ENCODE measurements at places on chromosomes 1 and 21.

GRCh38 chr21:43286196-43286595 is 117.4 kb downstream of the CRYAA start:
- DNase-seq: no peak

- no peak for DNase-seq
Observed at GRCh38 chr1:229028544-229028943, 242.4 kb upstream of the RAB4A start.

DNA sequence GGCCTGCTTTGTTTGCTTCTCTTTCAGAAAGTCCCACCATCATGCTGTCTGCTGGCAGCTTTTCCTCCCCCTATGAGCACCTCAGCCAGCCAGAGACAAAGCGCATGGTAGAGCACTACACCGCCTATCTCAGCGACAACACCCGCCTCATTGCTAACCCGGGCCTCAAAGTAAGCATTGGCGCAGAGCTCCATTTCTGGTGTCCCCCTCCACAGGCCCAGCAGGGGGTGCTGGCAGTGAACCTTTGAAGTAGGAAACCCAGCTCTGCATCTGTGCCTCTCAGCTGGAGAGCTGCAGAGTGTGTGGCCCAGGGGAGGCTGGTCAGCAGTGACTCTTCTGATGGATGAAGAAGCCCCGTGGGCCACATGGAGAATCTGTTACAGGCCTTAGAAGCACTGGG is 81.2 kb upstream of the RAVER2 start:
- DNase-seq: peak; percentile 13

GRCh38 chr1:245972476-245972875 is 534.6 kb downstream of the SMYD3 start:
- no peak for DNase-seq

DNA sequence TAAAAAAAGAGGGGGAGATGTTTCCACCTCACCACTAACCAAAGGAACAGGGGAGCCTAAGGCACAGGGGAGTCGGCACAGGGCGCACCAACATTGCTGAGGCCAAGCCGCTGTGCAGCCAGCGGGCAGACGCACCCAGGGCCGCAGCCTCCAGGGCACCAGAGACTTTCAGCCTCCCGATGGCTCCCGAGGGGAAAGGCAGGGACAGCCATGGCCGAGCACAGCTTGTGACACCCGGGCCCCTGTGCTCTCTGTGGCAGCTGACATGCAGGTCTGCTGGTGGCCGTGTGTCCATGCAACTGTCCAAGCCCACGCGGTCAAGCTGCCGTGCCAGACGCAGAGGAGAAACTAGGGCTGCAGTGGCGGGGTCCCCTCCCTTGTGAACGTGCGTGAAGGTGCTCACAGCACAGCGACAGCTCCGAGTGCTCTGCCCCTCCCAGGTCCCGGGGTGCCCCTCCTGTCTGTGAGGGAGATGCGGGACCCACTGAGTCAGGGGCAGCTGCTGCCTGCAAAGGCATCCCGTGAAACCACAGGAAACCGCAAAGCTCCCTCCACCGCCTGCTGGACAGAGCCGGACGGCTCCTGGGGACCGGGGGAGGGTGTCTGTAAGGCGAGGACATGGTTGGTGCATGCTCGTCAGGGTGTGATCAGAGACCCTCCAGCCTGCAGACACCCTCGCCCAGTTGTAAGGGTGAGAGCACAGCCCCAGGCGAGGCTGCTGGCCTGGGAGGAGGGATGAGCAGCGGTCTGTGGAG is 2.5 kb downstream of the KRTAP10-11 start:
- DNase-seq: no peak

GRCh38 chr1:54816130-54816529 is 15.0 kb upstream of the TTC22 start:
- DNase-seq: no peak

DNA sequence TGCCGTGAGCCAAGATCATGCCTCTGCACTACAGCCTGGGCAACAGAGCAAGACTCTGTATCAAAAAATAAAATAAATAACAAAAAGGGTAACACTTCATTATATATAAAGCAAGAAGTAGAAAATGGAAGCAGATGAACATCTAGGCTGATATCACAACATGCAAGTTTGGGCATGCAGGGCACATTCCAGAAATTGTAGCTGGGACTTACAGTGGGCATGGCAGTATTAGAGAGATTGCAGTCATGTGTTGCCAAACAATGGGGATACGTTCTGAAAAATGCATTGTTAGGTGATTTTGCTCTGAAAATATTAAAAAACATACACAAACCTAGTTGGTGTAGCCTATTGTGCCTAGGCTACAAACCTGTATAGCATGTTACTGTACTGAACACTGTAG is 441.0 kb upstream of the PRMT6 start:
- no peak for DNase-seq

GRCh38 chr1:171431994-171432393 is 53.3 kb upstream of the PRRC2C start:
- DNase-seq: no peak

- DNase-seq: no peak
Observed at GRCh38 chr1:65946960-65947359, 154.3 kb downstream of the PDE4B start.

DNA sequence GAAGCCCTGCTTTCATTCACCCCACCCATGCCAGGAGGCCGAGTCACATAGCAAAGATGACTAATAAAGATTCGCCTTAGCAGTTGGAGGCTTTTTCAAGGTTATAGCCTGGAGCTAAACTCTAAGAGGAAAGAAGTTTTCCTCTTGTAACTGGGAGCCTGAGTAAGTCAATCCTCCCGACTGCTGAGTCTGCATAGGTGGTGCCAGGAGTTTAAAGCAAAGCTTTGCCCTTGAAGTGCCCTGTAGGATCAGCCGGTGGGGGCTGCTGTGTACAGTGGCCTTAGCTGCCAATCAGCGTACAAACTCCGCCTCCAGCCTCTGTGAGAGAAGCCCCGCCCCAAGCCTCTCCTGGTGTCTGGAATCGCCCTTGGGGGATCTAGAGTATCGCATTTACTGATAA is 147.5 kb upstream of the SPATA6 start:
- peak; percentile 30 for DNase-seq

GRCh38 chr1:60924964-60925798 is 157.2 kb upstream of the NFIA start:
- DNase-seq: no peak

DNA sequence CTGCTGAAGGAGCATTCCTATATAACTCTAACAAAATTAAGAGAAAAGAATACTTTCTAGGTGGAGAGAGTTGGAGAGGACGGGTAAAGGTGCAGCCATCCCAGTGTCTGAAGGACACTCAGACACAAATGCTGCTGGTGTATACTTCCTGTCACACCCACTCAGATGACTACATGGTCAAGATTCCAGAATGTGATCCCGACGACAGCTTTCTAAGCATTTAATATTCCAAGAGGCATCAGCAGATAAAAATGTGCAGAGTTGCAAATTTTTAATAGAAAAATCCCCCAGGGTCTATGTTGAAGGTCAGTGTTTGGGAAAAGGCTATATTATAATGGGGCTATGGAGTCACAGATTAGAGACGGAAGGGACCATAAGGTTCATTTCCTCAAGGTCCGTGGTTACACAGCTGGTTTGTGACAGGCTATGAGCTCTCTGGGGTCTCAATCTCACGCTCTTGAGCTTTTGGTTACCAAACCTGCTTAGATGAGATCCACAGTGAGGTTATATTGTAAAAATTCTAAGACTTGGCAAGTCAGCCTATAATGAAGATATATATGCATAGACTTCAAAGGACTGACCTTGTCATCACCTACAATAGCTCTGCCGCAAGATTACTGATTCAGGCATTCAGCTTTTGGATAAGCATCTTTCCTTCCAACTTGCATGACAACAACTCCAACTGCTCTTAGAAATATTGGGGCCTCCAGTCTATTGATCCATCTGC is 35.1 kb downstream of the ZNF281 start:
- DNase-seq: peak; percentile 58

GRCh38 chr1:30852026-30852425 is 56.5 kb downstream of the SDC3 start:
- no peak for DNase-seq

DNA sequence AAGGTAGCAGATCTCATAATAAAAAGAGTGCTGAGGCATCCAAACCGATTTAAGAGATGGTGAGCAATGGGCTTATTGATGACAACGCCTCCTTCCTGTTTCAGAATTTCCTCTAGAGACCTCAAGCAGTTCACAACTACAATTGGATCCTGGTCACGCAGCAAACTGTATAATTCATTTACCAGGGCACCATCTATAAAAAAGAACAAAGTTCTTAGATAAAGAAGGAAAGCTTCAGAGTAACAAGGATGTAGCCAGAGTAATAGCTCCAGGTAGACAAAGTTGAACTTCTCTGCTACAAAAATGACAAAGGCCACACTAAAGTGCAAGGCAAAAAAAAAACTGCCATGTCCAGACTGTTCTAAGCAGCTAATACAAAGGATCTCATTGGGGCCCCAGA is 3.4 kb downstream of the AP4B1 start:
- no peak for DNase-seq

- no peak for DNase-seq
Observed at GRCh38 chr1:223152399-223152798, 9.4 kb upstream of the TLR5 start.

DNA sequence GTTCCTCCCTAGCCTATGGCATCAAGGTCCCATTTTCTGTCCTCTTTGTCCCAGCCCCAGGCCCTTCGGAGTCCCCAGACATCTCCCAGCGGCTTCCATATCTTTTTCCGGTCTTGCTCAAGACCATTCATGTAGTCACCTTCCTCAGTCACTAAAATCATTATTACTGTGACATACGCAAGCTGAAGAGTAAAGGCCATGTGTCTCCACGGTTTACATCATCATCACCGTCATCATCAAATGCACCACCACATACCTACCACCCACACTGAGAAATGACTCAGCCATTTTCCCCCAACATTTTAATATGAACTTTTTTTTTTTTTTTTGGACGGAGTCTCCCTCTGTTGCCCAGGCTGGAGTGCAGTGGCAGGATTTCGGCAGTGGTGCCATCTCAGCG is 43.4 kb downstream of the FHAD1 start:
- peak; percentile 46 for DNase-seq

- no peak for DNase-seq
Observed at GRCh38 chr1:31227891-31228568, 11.7 kb downstream of the NKAIN1 start.

GRCh38 chr1:68791800-68792199 is 294.9 kb upstream of the DEPDC1 start:
- no peak for DNase-seq

GRCh38 chr1:173356191-173356762 is 120.9 kb upstream of the PRDX6 start:
- no peak for DNase-seq

DNA sequence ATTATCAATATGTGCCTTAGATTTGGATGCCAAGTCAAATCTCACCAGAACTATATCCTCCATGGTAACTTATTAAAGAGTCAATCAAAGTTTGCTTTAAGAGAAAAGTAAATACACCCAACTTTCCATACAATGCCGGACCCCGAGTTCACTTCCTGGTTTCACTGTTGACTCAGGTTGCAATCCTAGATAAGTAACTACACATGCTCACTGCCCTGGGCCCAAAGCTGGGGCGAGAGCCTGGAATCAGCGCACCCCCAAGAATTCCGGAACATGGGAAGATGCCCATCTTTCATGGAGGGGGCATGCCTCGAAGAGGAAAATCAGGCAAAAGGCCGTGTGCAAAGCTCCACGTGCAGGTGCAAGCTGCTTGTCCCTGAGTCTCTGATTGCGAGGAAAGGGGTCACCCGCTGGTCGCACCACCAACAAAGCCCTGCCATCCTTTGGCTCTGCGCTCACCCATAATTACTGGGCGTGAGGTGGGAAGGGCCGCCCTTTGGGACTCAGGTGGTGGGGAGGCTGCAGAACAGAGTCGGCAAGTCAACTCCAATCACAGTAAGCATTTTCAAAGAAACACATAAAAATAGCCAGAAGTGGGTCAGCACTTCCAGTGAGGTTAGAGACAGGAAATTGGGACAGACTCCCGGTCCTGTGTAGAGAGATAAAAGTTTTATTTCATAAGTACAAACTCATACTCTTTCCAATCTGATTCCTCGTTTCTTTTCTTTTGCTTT is 167.7 kb downstream of the TOMM20 start:
- no peak for DNase-seq

GRCh38 chr1:62235576-62235975 is 40.9 kb downstream of the L1TD1 start:
- no peak for DNase-seq

DNA sequence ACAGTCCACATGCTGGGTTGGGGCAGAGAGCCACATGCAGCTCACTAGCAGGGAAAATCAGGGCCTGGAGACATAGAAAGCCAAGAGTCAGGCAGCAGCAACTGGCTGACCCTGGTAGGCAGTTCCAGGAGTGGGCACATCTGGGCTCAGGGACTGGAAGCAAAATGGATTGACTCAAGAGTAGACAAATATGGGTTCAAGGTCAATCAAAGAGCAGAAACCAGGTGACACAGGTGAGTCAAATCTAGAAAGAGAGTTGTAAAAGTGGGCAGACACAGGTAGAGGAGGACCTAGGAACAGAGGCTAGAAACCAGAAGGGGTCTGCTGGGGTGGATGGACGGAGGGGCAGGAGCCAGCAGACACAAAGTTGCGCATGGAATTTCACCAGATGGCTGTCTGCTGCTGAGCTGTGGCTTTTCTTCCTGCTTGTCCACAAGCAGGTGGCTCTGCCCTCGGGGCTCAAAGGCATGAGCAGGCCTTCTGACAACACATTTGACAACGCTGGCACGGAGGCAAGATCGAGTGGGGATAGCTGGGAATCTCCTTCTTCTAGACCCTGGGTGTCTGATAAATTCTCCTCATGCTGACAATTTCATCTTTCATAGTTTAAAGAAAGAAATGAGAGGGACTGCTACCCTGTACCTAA is 40.8 kb upstream of the IGSF3 start:
- no peak for DNase-seq

DNA sequence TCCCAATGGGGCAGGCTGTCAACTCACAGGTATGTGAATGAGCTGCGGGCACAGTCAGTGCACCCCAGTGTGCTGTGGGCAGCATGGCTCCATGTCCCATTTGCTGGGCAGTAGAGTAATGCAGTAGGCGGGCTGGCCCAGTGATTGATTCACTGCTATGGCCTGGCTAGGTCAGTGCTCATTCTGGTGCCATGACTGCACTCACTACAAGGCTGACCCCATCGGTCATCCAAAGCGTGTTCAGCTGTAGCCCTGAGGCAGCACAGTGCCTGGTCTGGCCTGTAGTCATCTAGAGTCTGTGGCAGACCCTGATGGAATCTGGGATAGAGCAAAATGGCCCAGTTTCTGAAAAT is 7.4 kb downstream of the HYI start:
- DNase-seq: no peak

DNA sequence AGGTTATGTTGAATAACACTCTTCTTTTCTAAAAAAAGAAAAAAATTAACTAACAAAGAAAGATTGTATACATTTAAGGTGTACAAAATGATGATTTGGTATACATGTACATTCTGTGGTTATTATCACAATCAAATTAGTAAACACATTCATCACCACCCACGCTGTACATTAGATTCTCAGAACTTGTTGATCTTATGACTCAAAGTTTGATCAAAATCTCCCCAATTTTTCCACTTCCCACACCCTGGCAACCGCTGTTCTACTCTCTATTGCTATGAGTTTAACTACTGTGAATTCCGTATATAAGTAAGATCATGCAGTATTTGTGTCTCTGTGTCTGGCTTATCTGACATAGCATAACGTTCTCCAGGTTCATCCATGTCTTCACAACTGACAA is 469.5 kb upstream of the CHRM3 start:
- DNase-seq: no peak
